Stimulated activated naive CD8-positive, alpha-beta T cell treated with anti-CD3 and anti-CD28 coated beads, Interleukin-15, amount 100 ng/mL, for 72 hours (primary cell): ENCODE measurements at places on chromosomes 5 and 9.

DNA sequence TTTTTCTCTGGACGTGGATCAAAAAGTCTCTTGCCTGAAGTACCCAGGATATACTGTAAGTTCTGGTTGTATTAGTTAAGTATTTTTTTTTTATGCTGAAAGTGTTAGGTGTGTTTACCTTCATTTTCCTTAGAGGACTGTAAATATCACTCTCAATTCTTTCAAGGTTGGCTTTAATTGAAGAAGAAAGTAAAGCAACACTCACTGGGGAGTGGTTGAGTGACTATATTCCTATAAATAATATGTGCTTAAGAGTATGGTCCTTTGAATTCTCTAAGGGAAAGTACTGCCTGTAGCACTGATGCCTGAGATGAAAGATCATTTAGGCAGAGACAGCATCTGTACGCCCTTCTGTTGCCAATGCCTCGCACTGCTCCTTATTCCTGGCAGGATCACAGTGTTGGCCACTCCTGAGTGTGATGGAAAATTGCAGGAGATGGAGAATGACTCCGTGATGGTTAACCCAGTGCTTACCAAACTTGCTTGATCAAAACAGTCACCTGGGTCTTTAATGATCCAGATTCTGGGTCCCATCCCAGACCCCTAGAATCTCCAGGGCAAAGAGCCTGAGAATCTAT is 182.0 kb upstream of the MPDZ start:
- no peak for DNase-seq

GRCh38 chr5:163505049-163505367 is 411 bp upstream of the MAT2B start:
- DNase-seq = no peak

- no peak for DNase-seq
Observed at GRCh38 chr5:111439473-111440075, 72.8 kb downstream of the STARD4 start.

- DNase-seq = no peak
Observed at GRCh38 chr9:69153707-69154521, 20.2 kb upstream of the TJP2 start.

GRCh38 chr5:106862450-106863193 is 808.1 kb downstream of the EFNA5 start:
- no peak for DNase-seq

GRCh38 chr5:29037716-29038115 is 1999.3 kb upstream of the CDH9 start:
- DNase-seq = no peak

DNA sequence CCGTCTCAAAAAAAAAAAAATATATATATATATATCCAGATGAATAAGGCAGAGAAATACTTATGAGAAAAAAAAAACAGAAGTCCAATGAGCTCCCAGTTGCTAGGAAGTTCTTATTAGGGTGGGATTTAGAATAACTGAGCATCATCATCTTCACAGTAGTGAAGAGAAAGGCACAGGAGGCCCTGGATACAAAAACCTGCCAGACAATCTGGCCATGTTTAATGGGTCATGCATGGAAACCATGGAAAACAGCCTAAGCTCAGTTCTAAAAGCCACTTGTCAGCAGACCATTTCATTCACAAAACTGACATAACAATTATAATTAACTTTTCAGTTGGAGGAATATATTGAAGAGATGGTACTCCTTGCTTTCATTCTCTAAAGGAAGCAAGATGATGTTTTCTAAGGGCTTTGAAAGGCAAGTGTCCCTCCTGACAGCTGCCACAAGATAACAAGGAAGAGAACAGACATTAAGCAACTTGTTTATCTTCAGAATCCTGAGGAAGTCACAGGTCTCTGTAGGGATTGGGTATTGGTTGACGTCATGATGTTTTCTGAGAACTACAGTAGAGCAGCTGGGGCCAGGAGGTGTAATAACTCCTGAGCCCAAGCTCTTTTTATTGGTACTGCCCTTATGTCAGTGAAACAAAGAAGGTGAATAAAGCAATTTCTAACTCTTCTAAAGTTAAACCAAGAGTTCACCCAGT is 463.1 kb downstream of the DMAC1 start:
- no peak for DNase-seq

GRCh38 chr5:143758750-143759149 is 53.2 kb upstream of the HMHB1 start:
- DNase-seq = no peak

GRCh38 chr5:117434254-117434653 is 859.6 kb upstream of the SEMA6A start:
- DNase-seq = no peak

DNA sequence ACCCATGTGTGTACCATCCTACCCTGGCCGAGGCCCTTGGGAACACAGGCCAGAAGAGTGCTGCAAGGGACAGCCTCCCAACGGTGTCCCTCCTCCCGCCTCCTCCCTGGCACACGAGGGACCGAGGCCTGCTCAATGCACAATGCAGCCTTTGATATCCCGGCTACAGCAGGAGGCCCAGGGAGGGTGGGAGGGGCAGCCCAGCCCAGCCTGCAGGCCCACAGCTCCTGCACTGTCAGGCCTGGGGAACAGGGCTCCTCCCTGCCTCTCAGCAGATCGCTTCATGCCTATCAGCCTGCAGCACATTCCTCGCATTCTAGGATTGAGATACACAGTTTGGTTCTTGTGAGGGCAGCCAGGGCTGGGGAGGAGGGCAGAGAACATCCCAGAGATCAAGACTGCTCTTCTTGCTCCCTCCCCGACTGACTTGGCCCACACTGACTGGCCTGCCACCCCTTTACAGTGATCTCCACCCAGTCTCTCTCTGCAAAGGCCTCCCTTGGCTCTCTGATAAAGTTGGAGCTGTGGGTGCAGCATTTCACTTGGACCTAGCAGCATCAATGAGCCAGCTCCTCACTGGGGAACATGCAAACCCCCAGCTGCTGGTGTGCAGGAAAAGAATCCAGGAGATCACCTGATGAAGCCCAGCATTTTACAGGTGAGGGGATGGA is at the start of gene SH3TC2:
Gene SH3TC2 (minus strand): TSS at position 46 of the 671 bp plus-strand sequence. CDS start 40 bp downstream, at position 6.
- DNase-seq = no peak

DNA sequence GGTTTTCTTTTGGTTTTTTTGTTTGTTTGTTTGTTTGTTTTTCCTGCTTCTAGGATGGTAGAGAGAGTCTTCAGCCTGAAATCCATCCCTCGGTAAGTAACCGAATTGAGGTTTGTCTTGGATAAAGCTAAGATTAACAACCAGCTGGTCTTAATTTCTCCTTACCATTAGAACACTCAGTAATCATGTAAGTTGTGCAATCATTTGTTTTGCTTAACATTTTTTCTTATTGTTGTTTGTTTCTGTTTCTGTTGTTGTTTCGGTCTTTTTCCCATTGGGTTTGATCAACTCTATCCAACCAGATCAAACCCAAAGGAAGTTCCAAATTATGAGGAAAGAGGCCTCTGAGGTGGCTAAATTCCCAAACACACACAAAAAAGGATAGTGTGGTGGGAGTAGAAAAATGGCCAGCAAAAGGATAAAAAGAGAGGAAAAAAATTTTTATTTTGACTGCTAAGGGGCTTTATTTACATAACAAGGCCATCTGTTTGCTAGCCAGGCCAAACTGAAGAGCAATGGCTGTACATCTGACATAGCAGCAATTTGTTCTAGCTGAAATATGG is 49.6 kb upstream of the ANKRD31 start:
- DNase-seq = no peak

GRCh38 chr9:86286278-86286677 is 3.9 kb upstream of the ISCA1 start:
- no peak for DNase-seq

DNA sequence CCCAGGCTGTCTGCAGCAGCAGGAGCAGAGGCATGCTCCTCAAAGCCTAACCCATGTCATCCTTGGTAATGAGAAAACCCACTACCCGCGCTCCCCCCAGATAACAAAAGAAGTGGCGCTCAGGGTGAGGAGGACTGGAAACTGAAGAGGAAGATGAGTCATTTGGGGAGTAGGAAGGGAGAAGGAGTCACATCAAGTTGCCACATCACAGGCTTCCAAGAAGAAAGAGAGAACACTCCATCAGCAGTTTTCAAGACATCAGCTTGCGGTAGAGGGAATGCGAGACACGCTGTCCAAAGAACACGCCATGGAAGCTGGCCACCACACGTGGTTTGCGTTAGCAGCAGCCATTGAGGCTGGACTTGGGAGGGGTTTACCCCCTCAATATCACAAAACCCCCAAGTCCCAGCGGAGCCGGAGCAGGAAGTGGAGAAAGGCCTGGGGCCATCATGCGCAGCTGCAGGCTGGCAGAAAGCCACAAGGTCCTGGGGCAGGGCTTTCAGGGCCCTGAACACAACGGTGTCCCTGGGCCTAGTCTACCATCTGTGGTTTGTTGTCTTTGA is 41.5 kb downstream of the SH3PXD2B start:
- DNase-seq = peak; percentile 10

DNA sequence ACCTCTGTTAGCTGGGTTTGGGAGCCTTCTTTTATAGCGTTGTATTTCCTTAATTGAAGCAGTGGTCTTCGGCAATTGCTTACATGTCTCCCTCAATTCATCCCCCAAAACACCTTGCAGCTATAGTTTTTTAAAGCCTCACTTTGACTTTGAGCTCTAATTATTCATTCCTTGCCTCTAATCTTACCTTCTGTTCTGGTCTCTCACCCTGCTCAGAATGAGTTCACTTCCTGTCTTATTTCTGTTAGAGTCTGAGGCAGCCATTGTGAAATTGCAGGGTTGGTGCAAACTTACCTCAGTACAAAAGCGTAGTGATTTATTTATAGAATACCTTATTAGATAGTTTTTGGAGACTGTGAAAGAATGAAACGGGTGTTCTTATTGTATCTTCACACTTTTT is 35.0 kb downstream of the AOPEP start:
- DNase-seq = no peak

DNA sequence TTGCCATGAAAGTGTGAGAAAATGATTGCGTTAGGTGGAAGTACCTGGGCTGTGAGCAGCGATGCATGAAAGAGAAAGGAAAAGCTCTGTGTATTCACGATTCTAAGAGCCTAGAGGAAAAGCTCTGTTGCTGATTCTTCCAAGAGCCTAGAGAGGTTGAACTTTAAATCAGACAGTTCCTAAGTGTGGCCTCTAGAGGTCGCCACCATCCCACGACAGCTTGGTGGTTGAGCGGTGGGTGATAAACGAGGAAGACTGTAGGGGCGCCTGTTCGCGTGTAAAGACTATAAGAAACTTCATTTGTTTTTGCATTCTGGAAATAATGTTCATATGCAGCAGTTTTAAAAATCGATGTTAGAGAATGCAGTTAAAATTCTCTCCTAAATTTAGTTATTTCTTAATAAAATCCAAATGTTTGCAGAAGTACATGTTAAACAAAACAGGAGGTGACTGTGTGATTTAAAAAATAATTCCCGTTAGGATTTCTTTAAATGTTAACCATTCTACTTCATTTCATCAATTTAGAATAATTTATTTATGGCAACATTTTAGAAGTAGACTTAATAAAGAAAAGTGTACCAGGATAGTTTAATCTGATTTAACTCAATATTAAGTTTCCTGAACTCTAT is 107.7 kb downstream of the TENT4A start:
- peak; percentile 49 for DNase-seq

DNA sequence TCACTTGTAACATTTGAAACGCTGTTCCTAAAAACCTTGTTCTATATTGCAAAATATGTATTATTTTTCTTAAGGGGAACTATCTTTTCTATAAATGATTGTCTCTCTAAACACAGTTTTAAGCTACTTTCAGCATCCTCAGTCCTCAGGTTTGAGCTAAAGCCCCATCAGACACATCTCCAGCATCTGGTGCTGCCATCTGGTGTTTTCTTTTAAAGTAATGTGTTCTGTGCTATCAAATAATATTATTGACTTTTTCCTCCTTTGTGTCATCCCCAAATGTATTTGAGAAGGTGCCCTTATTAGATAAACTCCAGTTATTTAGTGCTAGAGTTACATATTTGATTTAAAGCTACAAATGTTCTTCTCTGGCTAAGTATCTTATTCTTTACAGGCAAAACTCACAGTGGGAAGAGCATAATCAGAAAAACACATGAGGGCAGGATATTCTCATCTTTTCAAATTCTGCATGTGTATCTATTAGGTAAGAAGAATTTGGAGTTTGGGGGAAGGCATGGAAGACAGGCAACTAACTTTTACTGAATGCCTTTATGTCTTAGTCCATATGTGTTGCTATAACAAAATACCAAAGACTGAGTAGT is 27.5 kb downstream of the ZNF474 start:
- no peak for DNase-seq

DNA sequence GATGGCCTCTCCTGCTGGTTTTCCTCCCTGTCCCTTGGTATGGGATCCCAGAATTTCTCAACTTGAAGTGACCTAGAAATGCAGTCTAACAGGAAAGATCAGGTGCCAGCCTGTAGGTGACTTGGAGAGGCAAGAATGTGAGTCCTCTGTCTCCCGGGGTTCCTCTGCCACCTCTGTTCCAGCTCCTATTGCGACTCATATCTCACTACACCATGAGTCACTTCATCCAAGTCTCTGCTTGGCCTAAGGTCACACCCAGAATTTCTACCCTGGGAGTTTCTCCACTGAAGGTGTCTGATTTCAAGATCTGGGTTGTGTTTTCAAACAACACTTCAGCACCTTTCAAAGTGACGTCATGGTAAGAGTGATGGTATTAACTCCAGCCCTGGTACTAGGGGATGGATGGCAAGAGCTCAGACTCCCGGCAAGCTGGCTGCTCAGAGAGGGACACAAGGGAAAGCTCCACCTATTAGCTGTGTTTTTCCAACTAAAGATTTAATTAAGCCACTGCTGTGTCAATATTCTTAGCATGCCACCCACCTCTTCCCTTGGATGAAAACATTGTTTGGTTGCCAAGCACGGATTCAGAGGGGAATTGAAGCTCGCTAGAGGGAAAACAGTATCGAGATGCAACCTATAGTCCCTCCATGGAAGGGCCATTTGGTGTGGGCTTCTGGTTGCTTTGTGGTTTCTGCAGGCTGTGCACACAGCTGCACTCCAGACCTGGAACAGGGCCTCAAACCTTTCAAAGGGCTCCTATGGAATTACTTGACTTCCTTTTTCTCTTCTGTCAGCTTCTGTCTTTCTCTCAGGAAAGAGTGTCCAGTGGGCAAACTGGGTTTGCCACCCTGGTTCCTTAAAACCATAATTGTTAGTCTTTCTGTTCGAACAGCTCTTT is 205.7 kb downstream of the GAS1 start:
- no peak for DNase-seq

DNA sequence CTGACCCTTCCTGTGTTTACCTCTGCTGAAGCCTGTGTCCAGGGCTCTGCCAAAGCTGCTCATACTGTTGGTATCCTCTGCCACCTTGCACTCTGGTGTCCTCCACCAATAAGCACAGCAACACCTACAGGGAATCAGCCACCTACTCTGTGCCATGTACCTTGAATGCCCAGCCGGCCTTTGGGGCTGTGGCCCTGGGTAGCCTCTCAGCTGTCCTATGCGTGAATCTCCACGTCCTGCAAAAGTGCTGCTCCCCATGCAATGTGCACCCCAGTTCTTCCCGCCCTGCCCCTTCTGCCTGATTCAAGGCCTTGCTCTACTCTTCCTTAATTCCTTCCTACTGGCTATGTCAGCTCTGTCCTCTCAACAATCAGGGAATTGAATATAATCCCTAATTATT is 506.5 kb downstream of the ARHGEF28 start:
- DNase-seq = no peak
